Cerebellum (tissue), 4 donors: ENCODE measurements at places on chromosomes 11 and 22. TPM values are rescaled to one million over a fixed set of nuclear protein-coding genes. Genes with fewer than 3 reads are reported as not detected.

The LIPT2 gene
- 2.7 TPM for total RNA-seq

DNA sequence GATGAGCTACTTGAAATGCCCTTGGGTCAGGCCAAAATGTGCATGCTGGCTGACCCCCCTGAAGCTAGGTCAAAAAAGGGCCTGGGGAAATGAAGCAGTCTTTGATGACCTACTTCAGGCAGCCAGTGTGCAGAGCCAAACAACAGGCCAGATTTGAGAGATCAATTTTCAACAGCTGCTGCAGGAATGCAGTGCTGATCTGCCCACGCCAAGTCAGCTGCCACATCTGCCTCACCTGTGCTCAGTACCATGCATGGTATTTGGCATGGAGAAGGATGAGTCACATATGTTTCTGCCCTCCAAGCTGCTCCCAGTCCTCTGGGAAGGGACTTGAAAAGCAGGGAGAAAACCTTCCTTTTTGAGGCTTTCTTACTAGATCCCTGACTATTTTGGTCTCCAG is 35.8 kb downstream of the MTNR1B start:
- DNase-seq: no peak

- peak; percentile 80 for DNase-seq
Observed at GRCh38 chr11:124875943-124876817, 10.9 kb downstream of the ROBO3 start.

DNA sequence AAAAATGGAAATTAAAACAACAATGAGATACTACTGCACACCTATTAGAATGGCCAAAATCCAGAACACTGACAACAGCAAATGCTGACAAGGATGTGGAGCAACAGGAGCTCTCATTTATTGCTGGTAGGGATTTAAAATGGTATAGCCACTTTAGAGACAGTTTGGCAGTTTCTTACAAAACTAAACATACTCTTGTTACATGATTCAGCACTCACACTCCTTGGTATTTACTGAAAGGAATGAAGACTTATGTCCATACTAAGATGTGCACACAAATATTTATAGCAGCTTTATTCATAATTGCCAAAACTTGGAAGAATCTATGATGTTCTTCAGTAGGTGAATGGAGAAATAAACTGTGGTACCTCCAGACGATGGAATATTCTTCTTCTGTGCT is 40.8 kb downstream of the PGM2L1 start:
- DNase-seq: no peak

GRCh38 chr11:102312667-102313066 is 4.6 kb upstream of the BIRC3 start:
- DNase-seq: no peak
